ENCODE measurements at places on chromosomes 4 and X.

DNA sequence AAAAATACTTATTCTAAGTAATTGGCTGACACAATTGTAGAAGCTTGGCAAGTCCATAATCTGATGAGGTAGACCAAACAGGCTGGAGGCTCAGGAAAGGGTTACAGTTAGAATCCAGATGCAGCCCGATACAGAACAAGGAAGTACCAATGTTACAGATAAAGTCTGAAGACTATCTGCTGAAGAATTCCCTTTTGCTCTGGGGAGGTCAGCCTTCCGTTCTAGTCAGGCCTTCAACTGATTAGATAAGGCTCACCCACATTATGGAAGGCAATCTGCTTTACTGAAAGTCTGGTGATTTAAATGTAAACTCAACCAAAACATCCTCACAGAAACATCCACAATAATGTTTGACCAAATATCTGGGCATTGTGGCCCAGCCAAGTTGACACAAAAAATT lies 7.4 kb upstream of the DYNLT3 start:
- no peak for DNase-seq

DNA sequence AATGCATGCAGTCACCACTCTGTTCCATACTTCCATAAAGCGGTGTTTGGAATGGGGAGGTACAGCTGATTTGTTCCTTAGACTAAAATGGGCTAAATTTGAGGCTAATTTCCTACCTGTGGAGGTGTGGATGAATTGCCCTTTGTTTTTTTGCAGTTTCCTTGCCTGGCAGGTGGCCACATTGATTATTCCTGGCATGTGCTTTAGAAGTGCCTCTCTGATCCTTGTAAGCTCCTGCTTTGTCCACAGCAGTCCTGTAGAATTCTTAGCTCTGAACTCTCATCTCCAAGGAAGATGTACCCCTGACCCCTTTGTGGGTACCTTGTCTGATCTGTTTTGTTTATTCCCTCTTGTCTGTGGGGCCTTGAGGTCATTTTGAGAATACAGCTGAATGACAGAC lies 136.8 kb downstream of the ADGRL3 start:
- DNase-seq = no peak

GRCh38 chr4:3805026-3805425 lies 38.8 kb downstream of the ADRA2C start:
- DNase-seq = no peak

DNA sequence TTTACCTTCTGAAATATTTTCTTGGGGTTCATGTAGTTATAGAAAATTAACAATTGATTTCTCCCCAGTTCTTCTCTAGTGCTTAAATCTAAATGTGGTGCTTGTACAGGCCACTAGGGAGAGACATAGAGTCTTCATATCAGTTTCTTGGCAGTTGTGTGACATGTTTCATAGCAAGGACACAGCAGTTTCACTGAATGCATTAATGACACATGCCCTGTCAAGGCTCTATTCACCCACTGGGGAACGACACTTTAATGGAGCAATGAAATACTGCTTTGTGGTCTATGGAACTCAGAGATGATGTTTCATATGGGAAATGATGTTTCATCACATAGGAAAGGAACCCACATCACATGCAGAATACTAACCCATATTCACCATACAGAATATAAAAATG lies 2.8 kb downstream of the VEGFC start:
- no peak for DNase-seq

- DNase-seq = no peak
Observed at GRCh38 chr4:1261107-1261928, 12.4 kb upstream of the CTBP1 start.

DNA sequence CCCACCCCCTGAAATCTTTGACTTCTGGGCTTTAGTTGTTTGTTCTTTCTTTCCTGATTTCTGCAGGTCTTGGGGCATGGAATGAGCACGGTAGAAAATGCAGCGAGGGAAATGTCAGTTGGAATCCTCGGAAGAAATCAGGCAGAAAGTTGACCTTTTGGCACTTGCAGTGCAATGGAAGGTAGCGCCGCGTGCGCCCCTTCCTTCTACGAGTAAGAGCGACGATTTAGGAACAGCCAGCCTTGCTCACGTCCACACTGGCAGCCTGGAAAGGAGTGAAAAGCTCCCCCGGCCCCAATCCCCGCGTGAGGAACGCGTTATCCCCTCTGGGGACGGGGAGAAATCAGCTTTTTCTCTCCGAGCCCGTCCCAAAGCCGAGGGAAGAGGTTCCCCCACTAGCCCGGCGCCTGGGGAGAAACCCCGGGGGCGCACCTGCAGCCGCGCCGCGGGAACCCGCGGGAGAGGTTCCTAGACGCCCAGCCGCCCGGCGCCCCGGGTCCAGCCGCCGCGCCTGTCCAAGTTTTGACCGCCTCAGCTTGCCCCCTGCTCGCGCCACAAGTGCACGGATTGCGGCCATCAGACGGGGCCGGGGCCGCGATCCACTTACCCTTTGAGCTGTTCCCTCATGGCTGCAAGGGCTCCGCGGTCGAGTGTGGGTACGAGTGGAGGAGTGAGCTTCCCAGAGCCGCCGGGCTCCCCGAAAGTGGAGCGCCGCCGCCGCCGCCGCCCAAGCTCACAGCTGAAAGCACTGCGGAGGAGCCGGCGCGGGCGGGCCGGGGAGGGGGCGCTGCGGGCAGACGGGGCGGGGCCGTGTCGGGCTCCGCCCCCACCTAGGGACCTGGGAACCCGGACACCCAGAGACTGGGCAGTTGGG lies 194.6 kb upstream of the FTHL17 start:
- DNase-seq = no peak

GRCh38 chr4:61200916-61201526 lies 895 bp downstream of the ADGRL3 start:
- DNase-seq = no peak

- DNase-seq = no peak
Observed at GRCh38 chrX:42783451-42783850, 5.5 kb upstream of the PPP1R2C start.

GRCh38 chrX:68876731-68877130 lies 47.9 kb downstream of the EFNB1 start:
- no peak for DNase-seq

DNA sequence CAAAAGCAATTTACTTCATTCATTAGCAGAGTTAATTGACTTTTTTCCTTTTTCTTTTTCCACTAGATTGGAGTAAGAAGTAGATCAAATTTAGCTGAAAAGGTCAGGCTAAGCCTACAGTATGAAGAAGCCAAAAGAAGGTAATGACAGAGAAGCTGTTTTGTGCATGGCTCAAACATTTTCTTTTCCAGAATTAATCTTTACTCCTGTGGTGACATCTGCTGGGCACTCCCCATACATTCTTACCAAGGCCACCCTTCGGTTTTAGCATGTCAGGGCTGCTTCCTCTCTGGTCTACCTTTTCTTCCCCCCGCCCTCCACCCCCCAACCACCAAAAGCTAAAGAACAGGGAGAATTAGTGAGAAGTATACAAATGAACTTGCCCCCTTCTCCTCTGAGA lies 70.2 kb downstream of the CLDN22 start:
- no peak for DNase-seq

DNA sequence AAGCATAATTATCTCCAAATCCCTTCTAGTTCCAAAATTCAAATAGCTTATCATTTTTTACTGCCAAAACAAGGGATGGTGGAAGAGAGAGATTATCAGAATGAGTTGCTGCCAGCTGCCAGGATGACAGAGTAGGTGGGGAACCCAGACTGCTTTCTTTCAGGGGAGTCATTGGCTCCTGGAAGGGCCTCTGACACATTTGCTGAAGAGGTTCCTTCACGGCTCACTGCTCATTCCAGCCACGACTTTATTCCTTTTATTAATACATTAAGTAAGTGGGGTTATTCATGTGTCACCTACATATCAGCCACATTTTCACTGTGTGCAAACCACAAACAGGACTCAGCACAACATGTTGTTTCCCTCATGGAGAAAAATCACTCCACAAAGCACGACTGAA lies 12.7 kb upstream of the SMIM43 start:
- no peak for DNase-seq

DNA sequence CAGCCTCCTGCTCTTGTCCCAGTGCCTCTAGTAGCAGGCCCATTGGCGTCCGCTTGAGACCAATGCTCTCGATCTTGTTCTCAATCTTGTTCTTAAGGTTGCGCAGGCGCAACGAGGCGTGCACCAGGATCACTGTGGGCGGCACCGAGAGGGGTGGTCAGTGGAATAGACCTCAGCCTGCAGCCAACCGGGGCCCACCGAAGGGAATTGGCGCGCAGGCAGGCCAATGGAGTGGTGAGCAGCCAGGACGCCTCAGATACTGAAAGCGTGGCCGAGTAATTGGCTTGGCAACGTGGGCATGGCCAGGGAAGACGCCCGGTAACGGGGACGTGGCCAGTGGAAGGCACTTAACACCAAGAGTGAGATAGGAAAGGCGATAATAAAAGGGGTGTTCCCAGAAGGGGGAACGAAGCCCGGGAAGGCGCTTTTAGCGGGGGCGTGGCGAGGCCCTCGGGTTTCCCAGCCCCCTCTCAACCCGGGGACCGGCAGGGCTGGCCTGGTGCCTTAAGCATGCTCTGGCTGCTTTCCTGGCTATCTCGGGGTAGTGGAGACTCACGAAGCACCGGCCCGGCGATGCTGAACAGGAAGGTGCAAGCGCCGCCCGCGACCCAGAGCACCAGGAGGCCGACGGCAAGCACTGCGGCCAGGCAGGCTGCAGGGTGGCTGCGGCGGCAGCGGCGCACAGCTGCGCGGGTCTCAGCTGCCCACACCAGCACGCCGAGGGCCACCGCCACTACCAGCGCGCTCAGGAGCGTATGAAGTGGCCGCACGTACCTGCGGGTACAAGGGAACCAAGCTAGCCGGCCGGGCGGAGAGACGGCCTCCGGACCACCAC lies 1.7 kb downstream of the PRAF2 start:
- no peak for DNase-seq

DNA sequence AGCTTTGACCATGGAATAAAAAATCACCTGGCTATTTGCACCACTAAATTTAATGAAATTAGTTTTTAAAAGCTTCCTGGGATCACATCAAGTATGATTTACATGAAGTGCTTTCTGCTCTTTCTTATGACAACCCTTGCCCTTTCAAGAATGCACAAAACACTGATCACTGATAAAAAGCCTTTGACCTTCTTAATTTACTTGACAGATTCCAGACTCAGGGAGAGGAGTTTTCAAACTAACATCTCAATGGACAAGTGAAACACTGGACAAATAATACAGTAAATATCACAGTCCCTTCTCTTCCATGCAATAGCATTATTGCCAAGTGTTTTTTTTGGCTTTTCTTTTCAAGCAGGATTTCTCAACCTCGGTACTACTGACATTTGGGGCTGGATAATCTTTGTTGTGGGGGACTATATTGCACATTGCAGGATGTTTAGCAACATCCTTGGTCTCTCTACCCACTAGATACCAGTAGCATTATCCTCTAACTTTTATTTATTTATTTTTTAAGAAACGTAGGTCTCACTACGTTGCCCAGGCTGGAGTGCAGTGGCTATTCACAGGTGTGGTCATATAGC lies 86.3 kb downstream of the ZNF827 start:
- no peak for DNase-seq

- no peak for DNase-seq
Observed at GRCh38 chr4:82786828-82787227, 11.8 kb downstream of the SCD5 start.

DNA sequence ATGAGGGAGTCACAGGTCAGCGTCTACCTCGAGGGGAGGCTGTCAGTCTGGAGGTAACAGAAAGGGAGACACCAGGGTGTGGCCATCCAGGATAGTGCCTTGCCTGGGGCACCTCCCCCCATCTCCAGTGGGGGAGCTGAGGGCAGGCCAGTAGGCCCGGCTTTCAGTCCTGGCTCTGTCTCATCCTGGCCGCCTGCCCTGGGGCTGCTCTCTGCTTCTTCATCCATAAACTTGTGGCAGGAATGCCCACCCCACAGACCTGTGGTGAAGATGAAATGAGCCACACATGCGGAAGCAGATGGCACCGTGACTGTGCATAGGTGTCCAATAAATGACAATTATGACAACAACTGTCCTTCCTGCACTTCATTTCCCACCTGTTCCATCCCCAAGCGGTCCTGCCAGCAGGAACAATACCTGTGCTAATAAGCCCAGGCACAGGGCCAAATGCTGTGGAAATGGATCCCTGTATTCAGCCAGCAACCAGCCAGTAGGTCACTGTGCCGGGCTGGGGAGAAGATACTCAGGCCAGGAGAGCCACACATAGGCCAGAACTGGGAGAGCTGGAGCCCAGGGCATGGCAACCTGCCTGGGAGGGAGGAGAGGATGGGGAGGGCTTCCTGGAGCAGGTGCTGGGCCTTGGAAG lies 30.2 kb downstream of the TRO start:
- DNase-seq = no peak

GRCh38 chrX:13419918-13420317 lies 100.1 kb upstream of the ATXN3L start:
- DNase-seq = no peak

GRCh38 chr4:125316791-125317524 lies 2.2 kb downstream of the FAT4 start:
- DNase-seq = no peak

DNA sequence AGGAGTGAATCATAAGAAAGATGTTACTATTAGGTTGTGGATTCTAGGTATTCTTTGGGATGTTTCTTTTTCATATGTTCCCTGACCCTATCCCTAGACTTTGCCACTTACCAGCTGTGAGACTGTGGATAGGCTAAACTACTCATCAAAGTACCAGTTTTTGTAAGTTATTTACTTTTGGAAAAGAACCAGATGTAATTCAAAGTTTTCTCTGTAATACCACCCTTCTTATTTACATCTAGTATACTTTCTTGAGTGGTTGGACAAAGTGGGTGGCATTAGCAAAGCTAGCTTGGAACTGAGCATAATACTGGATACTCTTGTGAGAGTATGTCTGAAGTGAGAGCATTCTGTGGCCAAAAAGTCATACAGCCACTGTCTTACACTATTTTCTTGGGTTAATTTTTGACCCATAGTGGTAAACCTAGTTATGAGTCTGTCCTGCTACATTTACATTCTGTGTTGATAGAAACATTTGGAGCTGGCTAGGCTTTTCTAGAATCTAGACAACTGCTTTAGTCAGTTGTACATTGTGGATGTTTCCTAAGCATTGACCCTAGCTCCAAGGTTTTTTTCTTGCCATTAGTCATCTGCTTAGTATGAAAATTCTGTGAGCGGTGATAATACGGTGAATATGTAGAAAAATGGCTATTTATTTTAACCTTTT lies 41.7 kb downstream of the KDM6A start:
- DNase-seq = no peak

- DNase-seq = no peak
Observed at GRCh38 chr4:139501927-139502899, 48.3 kb downstream of the RAB33B start.

- DNase-seq = peak; percentile 77
Observed at GRCh38 chrX:101390664-101391525, at the start of gene RPL36A. RPL36A (plus strand) TSS chrX:101391011; CDS start chrX:101391044, 33 bp downstream.

DNA sequence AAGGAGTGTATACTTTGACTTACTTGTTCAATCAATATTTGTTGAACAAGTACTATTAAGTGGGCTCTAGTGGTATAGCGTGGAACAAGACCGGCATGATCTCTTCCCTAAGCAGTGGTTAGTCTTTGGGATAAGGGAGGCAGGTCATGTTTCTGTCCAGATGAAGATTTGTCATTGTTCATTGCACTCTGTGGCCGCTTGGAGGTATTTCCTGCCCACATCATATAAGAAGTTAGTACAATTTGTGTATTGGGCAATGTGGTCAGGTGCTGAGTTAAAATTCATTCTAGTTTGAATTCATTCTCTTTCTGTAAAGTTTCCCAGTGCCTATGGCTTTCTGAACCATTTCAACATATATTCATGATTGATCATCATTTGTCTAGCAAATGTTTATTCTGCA lies 101.1 kb upstream of the SHISA3 start:
- no peak for DNase-seq

- DNase-seq = no peak
Observed at GRCh38 chrX:44483965-44484606, 58.6 kb downstream of the FUNDC1 start.

GRCh38 chrX:10709276-10709675 lies 88.9 kb upstream of the MID1 start:
- no peak for DNase-seq

- DNase-seq = no peak
Observed at GRCh38 chr4:138925495-138925894, 90.1 kb upstream of the NOCT start.
